ENCODE measurements at places on chromosomes 16 and 17.

GRCh38 chr16:82990155-82990554 is 363.4 kb downstream of the CDH13 start:
- no peak for DNase-seq

GRCh38 chr17:82878527-82878926 is 38.7 kb upstream of the ZNF750 start:
- DNase-seq, result no peak

DNA sequence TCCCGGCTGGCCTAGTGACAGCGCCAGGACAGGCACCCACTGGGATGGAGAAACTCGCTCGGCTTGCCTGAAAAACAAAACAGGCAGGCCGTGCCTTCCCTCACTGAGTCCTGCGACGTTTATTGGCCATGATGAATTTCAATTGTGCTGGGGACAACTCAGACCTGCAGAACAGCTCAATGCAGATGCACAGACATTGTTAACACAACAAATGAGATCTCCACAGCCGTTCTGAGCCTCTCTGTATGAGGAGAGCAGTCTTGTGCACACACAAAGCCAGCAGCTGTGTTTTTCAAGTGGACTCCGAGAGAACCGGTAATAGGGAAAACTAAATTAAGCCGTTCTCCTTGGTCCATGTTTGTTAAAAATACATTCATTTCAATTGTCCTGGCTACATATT is 15.9 kb downstream of the SHISA6 start:
- no peak for DNase-seq

GRCh38 chr17:21129023-21129681 is 2.4 kb downstream of the DHRS7B start:
- DNase-seq, result no peak

- no peak for DNase-seq
Measured at GRCh38 chr17:31004160-31004559, 33.3 kb downstream of the RNF135 start.

DNA sequence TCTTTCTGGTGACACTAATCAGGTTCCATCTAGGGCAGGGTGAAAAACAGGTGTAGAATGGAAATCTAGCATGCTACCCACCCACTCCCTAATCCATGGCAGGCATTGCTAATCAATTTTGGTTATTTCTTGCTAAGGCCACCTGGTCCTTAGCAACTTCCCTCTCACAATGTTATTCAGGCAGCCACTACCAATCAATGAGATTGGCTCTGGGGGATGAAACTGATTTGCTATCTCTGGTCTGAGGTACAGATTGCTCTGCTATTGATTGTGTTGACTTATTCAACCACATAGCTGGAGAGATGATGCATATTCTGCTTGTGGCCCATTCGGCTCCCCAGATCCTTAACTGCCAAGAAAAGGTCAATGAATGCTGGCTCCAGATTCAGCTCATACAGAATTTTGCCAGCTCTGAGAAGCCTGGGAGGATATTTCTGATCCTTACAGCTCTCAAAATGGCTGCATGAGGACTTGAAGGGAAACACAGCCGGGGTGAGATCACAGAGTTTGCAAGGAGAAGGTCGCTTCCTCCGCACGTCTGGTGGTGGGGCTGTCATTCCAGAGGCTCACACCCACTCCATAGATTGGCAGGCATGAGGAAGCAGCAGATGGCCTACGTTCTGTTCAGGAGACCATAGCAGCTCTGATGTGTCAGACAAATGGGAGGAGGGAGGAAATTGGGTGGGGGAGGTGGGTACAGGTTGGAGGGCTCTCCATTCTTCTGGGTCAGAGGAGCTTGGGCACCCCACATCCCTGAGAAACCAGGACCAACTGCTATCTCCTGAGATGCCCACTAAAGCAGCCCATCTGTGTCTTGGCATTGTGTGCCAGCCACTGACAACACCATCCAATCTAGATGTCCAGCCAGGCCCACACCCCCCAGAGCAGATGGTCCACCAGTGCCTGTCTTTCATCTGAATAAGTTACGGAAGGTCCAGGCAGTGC is 22.3 kb downstream of the SEZ6 start:
- DNase-seq, result peak; percentile 77

DNA sequence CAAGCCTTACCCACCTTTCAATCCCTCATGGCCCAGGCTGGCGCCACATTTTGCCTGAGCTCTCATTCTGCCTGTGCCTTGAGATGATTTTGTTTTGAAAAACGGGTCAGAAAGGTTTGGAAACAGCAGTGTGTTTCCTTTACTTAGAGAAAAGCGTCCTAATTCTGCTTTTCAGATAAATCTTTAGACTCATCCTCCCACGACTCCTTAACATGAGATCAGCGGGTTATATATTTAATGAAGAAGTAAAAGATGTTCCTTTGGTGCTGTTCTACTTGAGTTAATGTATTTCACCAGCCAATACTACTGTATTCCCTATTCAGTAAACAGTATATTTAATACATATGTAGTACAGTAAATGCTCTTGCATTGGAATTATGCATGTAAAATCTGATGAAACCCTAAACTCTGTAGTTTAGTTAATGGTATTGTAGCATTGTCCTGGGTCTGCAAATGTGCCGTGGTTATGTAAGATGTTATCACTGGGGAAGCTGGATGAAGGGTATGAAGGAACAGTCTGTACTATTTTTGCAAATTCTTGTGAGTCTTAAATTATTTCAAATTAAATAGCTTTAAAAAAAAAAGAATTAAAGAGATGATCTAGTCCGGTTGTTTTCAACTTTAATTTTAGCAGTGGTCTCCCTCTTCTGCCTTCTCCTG is 199.4 kb upstream of the CACNG5 start:
- DNase-seq, result no peak

DNA sequence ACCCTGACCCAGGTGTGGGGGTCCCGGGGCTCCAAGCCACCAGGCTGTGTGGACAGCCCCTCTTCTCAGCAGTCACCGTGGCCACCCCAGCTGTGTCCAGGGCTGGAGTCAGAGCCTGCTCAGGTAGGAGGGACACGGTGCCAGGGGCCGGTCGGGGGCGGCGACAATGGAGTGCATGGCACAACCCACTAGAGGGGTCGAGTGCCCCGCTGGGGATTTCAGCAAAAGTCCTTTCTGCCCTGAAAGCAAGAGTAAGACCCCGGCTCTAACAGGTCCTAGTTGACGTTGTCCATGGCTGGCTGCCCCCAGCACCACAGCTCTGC is 11.3 kb downstream of the UTS2R start:
- DNase-seq, result no peak

GRCh38 chr17:74631468-74632450 is 8.2 kb upstream of the CD300E start:
- DNase-seq, result no peak

GRCh38 chr17:21170809-21171208 is 43.2 kb downstream of the TMEM11 start:
- no peak for DNase-seq

- DNase-seq, result no peak
Measured at GRCh38 chr17:42819939-42820535, 4.0 kb downstream of the BECN1 start.

DNA sequence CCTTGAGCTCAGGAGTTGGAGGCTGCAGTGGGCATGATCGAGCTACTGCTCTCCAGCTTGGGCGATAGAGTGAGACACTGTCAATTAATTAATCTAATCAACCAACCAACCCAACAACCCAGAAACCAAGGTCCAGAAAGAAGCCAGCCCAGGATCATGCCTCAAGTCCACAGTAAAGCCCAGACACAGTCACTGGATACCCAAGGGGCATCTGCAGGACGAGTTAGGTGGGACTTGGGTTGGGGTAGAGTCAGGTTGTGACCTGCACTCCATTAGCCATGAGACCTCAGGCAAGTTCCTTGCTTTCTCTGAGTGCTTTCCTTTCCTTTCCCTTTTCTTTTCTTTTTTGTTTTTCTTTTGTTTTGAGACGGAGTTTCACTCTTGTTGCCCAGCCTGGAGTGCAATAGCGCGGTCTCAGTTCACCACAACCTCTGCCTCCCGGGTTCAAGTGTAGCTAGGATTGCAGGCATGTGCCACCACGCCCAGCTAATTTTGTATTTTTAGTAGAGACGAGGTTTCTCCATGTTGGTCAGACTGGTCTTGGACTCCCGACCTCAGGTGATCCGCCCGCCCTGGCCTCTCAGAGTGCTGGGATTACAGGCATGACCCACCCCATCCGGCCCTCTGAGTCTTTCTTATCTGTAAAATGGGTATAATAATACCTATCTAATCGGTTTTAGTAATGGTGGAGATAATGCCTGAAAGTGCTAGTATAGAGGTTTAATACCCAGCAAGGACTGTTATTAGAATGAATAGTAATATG is 3.5 kb upstream of the HSD17B1 start:
- no peak for DNase-seq

DNA sequence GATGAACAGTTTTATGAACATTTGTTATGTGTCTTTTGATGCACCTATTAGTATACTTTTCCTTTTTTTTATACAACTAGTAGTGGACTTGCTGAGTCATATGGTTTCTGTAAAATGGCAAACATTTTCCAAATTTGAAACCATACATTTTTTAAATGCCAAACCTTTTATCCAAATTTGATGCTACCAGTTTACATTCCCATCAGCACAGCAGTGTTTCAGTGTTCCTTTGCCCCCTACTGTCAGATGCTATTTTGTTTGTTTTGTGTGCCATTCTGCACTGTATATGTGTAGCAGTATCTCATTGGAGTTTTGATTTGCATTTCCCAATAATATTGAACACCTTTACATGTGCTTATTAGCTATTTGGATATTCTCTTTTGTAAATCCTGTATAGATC is 219.4 kb downstream of the TANC2 start:
- DNase-seq, result no peak

GRCh38 chr17:58480090-58480489 is 8.1 kb downstream of the HSF5 start:
- DNase-seq, result no peak

- no peak for DNase-seq
Measured at GRCh38 chr16:68379472-68380347, 68.6 kb downstream of the SMPD3 start.
